ENCODE measurements at places on chromosomes 5 and 9.
A peak's percentile ranks its signal among the peaks of the same experiment; 100 is the strongest.

- ATAC-seq = no peak
Observed at GRCh38 chr5:57871496-57871895, 388.9 kb upstream of the ACTBL2 start.

DNA sequence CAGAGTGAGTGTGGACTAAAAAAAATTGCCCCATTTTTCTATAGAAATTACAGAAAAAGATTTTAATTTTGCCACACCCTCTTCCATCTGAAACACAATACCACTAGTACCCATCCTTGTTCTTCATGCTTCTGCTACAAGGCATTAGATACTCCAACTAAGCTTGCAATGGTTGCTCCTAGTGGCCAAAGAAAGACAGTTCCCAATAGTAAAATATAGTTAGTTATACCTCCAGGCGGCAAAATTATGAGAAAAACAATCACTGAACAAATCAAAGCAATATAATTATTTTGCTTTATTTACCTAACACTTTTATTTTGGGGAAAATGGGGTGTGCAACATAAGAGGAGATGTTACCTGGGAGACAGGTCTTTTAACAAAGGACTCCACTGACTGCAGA lies 101.2 kb downstream of the RAPGEF6 start:
- ATAC-seq = no peak

DNA sequence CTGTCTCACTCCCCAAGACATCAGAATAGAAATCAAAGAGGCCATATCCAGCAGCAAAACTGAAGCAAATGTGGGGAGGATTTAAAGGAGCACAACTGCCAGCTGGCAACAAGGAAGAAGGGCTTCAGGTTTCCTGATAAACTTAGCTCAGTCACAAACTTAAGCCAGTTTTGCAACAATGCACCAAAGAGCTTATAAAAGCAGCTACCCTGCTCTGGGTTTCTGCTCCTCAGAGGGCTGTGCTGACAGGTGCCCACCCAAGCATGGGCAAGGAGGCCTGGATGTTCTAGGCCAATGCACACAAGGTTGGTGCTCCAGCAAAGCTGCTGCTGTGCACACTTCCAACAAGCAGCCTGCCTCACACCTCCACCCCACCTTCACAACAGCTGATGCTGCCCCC lies 132.9 kb downstream of the SIL1 start:
- ATAC-seq = no peak

GRCh38 chr5:657570-657969 lies 35.6 kb downstream of the TPPP start:
- no peak for ATAC-seq

DNA sequence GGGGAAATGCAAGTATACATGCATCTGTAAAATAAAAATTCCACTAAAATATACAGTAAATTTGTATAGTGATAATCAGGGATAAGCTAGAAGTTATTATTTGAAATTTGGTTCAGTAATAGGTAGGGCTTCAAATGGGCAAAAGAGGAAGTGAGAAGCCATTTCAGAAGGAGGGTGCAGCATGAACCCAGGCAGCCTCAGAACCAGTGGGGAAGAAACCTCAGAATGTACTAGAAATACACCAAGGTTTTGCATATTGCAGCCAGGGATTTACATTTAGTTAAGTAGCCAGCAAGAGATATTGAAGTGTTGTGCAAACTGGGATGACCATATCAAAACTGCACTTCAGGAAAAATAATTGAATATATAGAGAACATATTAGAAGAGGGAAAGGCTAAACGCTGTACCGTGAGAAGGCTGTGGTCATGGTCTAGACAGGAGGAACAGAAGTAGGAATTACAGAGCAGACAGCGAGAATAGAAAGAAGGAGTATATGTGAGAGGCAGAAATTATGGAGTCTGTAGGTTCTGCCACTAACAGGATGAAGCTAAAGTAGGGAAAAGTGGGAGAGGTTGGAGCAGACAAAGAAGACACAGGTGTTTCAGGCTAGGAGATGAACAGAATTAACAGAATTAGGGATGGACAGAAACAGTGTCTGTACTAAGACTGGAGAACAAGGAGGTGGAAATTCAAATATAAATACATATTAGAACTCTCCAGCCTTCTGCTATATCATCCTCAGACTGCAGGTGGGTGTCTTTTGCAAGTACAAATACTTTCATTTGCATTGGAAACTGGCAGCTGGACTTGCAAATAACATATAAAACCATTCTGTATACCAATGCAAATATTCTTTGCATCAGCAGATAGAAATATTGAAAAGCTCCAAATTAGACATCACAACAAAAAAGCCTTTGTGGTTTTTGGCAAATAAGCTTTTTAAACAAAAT lies 335.6 kb downstream of the ZNF608 start:
- no peak for ATAC-seq

GRCh38 chr9:114125476-114126013 lies 26.5 kb upstream of the KIF12 start:
- no peak for ATAC-seq

DNA sequence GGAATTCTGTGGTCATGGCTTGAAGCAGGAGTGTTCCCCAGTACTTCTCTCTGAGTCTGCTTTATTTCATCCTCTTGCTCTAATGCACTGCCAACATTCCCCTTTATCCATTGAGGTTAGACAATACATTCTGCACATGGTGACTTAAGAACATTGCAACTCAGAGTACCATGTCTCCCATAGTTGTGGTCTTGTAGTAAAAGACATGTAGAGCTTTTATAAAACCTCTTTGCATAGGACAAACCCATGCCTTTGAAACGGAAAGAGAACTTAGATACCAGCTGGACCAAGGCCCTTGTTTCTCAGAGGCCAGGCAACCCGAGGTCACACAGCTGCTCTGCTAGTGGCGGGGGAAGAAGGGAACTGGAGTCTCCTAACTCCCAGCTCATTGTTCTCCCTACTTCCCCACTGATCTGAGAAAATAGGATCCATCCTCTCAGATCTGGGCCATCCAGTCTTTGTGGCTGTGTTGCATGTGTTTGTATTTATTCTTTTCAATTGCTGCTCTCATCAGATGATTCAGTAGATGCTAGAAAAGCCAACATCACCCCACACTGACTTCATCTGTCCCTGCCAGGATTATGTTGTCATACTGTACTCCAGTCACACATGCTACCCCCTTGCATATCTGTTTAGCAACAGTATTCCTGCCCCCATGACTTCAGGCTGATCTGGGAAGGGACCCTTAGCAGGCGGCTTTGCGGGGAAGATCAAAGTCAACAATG lies 236.9 kb downstream of the SAXO1 start:
- ATAC-seq = no peak

- peak; percentile 8 for ATAC-seq
Observed at GRCh38 chr9:133130685-133131244, 9.7 kb upstream of the RALGDS start.

- no peak for ATAC-seq
Observed at GRCh38 chr9:21434202-21435014, 5.8 kb upstream of the IFNA1 start.

GRCh38 chr5:38483805-38484398 lies 72.5 kb downstream of the LIFR start:
- no peak for ATAC-seq

GRCh38 chr5:88888848-88889188 lies 5.8 kb upstream of the MEF2C start:
- no peak for ATAC-seq

DNA sequence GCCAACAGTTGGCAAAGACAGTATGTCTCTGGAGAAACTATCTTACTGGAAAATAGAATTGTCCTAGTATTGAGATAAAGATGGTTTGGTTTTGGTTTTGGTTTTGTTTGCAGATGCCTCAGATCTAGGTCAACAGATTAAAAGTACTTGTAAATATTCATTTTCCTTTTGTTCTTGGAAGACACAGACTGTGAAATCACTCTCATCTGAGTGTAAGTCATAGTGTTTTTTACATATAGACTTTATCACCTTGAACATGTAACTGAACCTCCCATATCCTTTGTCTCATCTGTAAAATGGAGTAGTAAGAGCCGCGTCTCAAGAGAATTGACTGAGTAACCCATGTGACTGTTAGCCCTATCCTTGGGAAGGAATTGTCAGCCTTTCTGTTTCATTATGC lies 34.3 kb downstream of the MAP3K1 start:
- ATAC-seq = peak; percentile 87

GRCh38 chr5:31196309-31196708 lies 2.8 kb downstream of the CDH6 start:
- no peak for ATAC-seq

DNA sequence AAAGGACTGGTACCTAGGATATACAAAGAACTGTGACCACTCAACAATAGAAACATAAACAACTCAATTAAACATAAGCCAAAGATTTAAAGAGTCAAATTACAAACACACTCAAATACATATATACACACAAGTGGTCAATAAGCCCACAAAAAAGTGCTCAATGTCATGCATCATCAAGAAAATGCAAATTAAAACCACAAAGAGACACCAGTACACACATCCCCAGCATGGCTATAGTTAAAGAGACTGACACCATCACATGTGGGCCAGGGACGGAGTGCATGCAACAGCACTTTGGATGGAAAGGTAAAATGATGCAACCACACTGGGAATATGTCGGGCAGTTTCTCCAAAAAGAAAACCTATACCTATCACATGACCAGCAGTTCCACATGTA lies 89.7 kb downstream of the CAAP1 start:
- ATAC-seq = no peak

DNA sequence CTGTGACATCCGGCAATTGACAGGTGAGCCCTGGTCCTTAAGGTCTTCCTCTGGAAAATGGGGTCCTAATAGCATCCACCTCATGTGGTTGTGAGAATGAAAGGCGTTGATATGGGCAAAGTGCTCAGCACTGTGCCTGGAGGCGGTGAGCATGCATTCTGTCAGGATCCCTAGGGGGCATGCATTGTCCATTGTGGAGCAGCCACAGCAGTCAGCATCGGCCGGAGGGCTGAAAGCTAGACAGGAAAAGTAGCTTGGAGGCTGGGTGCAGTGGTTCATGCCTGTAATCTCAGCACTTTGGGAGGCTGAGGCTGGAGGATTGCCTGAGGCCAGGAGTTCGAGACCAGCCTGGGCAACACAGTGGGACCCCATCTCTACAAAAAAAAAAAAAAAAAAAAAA lies 122.2 kb downstream of the LHX2 start:
- no peak for ATAC-seq

GRCh38 chr5:164013077-164013670 lies 507.8 kb downstream of the MAT2B start:
- ATAC-seq = no peak

DNA sequence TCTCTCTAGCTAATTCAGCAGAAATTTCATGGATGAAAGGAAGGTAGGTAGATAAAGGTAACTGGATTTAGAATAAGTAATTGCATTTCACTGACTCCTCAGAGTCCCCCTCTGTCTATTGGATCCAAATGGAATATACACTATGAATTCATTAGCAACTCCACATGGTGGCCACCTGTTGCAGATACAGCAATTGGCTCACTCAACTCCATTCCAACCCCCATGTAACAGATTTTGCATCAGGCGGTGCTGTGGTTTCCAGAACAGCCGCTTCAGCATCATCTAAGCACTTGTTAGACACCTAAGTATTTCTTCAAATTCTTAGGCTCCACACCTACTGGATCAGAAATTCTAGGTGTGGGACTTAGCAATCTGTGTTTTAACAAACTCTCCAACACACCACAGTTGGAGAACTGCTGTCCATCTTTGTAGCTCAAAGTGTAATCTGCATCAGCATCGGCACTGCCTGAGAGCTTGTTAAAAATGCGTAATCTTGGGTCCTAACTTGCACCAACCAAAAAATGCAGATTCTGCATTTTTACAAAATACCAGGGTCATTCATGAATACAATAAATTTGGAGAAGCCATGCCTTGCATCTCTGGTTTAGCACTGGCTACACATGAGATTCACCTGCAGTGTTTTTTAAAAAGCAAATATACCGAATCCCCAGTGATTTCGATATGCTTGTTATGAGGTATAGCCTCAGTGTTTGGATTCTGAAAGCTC lies 413.8 kb upstream of the CD180 start:
- no peak for ATAC-seq

DNA sequence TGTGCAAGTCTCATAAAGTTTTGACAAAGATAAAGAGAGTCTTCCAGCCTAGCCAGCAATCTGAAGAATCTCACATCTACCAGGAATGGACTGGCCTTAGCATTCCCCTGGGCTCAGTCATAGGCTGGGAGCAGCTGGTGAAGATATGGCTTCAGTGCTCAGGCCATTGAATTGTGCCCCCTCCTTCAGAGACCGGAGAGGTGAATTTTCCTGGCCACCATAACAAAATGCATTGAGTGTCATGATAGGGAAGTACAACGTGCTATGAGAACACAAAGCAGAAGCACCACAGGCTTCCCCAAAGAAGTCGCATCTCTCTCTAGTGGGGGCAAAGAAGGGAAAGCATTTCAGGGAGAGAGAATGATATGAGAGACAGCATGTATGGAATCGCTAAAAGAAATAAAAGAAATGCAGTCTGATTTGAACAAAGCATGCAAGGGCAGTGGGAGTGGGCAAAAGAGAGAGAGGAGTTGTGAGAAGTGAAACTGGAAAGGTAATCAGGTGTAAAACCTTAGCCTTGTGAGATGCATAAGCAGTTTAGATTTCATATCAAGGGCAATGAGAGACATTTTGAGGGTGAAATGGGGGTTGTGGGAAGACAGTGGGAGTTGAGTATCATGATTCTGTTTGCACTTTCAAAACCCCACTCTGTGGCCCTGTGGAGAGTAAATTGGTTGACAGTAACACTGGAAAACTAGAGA lies 57.1 kb upstream of the NMUR2 start:
- no peak for ATAC-seq

- no peak for ATAC-seq
Observed at GRCh38 chr9:1018121-1018520, 32.0 kb upstream of the DMRT2 start.

GRCh38 chr9:2427120-2427891 lies 194.3 kb upstream of the VLDLR start:
- ATAC-seq = no peak

- no peak for ATAC-seq
Observed at GRCh38 chr5:86807046-86808031, 189.6 kb downstream of the COX7C start.

DNA sequence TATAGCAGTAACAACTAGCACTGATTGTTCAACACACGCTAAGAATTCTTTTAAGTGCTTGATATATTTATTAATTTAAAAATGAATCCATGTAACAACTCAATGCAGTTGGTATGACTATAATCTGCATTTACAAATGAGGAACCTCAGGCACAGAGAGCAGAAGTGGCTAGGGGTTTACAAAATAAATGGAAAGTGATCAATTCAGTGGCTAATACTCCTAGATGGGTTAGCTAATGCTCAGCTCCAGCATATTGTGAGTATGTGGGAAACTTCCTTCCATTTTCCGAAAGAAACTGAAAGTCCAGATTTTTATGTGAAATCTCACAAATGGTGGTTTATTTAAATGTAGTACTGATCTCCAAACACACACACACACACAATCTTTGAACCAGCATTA lies 128.0 kb downstream of the RFX3 start:
- no peak for ATAC-seq

DNA sequence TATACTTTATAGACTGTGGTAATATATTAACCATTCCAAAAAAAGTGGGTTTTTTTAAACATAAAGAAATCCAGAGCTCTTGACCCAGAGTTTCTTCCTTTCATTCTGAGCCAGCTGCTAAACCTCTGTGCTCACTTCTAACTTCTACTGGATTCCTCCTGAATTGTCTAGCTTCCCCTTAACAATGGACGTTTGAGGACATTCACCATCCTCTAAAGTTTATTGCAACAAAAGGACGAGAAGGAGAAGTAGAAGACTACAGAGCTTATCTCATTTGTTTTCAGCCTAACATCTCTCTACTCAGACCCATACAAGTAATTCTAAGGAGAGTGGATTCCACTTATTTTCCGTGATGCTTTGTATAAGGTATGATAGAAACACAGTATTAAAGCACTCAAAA lies 284.2 kb downstream of the MAST4 start:
- no peak for ATAC-seq
